ENCODE measurements at places on chromosomes 16 and 17.

GRCh38 chr17:34570506-34570905 lies 8.9 kb upstream of the TMEM132E start:
- DNase-seq, result no peak

GRCh38 chr17:66378296-66378695 lies 75.9 kb downstream of the PRKCA start:
- DNase-seq, result no peak

- no peak for DNase-seq
Observed at GRCh38 chr17:27216836-27217235, 77.1 kb upstream of the WSB1 start.

DNA sequence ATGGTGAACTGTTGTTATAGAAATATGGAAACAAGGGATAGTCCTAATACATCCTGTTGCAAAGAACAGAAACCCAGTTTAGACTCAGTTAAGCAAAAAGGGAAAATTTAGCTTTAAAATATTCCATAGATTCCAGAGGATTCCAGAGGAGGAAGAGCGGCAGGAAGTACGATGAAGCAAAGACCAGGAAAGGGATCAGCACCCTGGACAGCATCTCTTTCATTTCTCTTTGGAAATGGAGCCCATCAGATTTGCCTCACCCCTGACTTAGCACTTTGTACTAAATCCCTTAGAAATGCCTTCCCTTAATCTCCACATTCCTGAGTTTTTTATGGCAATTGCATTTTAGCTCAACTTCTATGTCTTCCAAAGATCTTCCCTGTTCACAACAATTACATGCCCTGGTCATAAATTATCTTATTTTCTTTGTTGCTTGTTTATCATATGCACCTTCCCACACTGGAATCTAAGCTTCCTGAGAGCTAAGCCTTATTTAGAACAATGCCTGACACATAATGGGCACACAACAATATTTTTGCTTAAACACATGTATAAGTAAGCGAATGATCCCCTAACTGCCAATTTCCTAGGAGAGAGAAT lies 150.0 kb upstream of the RBFOX1 start:
- no peak for DNase-seq

- DNase-seq, result no peak
Observed at GRCh38 chr17:48478224-48479013, 48.4 kb upstream of the SKAP1 start.
